ENCODE measurements at places on chromosomes 12 and 14.

GRCh38 chr14:102442241-102443211 lies 67.0 kb downstream of the ANKRD9 start:
- no peak for DNase-seq

DNA sequence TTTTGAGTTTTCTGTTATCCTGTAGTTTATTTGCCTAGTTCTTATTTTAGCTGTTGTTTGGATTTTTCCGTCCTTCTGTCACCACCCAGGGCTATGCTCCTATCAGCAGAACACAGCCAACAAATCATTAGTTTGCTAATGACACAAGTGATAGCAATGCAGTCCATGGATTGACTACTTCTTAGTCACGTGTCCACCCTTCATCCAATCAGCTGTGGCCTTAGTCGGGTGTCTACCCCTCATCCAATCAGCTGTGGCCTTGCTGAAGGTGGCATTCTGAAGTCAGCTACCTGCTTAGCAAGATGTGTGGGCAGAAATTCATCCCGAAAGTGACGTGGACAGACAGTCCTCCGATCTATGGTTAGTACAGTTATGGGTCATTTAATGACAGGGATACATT lies 182.3 kb downstream of the GALC start:
- DNase-seq = no peak

- no peak for DNase-seq
These were observed 420.8 kb downstream of the FUT8 start for GRCh38 chr14:65833267-65833880.

GRCh38 chr12:68871921-68872320 lies 61.0 kb downstream of the CPM start:
- peak; percentile 60 for DNase-seq

DNA sequence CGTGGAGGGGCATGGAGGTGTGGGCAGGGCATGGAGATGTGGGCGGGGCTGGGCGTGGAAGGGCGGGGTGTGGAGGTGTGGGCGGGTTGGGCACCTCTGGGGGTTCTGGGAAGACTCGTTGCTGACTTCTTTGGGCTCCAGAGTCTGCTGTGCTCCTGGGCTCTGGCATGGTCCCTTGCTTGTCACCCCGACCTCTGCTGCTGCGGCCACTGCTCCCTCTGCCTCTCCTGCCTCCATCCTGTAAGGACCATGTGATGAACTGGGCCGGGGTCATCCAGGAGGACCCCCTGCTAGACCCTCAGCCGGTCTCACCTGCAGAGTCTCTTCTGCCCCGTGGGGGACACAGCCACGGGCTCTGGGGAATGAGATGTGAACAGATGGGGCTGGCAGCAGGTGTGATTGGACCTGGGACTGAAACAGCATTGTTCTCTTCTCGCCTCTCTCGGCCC lies 15.3 kb downstream of the NOC4L start:
- no peak for DNase-seq

- DNase-seq = no peak
These were observed 396.5 kb downstream of the RAD51B start for GRCh38 chr14:68216079-68216478.

- no peak for DNase-seq
These were observed 512 bp upstream of the RND1 start for GRCh38 chr12:48866052-48866711.

DNA sequence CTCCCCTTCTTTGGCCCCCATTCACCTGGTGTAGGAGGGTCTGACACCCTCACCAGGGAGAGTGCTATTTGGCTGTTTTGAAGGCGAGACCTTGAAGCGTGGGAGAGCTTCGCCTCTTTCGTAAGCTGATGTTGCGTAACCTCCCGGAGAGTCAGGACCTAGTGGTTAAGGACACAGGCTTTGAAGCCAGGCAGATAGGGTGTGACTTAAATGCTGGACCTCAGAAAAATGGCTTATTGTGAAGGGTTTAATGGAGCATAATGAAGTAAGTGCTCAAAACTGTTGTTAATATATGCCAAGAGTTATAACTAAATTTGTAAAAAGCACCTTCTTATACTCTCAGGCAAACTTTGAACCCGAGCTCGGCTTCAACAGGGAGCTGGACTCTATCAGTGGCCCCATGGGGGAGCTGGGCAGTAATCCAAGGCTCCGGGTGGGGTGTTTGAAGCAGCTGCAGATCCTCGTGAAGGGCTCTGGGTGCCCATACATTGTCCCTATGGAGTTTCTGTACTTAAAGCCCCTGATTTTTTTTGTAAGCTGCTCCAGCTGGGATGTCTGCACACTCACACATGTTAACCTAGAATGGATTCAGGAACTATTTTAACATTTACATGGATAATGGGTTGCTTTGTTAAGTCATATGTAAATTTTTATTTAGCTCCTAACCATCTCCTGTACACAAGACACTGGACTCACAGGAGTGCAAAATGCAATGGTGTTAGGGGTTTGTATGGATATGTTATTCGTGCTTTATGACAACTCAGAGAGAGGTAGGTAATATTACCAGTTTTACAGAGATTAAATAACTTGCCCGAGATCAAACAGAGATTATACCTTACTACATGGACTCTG lies 26.0 kb downstream of the PPFIBP1 start:
- DNase-seq = peak; percentile 87

GRCh38 chr12:64528616-64529015 lies 76.7 kb downstream of the TBK1 start:
- peak; percentile 10 for DNase-seq

DNA sequence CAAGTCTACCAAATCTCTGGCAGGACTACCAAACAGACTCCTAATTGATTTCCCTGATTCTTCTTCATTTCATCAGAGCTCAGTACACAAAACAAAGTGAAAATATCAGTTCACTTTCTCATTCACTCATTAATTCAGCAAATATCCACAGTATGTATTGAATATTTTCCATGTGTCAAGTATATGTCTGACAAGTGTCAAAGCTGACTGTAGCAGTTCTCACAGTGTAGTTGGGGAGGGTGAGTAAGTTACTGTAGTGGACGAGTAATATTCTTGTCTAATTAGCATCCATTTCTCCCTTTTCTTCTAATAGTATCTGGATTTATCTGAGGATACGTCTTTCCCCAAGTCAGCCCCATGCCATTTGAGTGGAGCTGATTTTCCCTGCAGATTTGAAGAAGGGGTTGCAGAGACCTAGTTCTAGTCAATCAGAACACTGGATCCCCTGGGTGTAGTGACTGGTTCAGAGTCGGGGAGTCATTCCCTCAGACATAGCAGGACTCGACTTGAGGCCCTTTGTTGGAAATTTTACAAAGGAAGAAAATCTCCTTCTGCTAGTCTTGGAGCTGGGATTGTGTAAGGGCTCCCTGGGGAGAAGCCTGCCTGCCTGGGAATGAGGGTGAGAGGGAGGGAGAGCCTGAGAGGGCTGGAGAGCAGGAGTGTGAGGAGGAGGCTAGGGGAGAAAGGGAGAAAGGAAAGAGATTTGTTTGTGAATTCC lies 51.4 kb downstream of the GRIP1 start:
- DNase-seq = no peak

- no peak for DNase-seq
These were observed 984.3 kb upstream of the FBXO33 start for GRCh38 chr14:40416565-40416964.

- DNase-seq = peak; percentile 44
These were observed 923 bp upstream of the MLF2 start for GRCh38 chr12:6753772-6754356.

GRCh38 chr14:59768855-59769375 lies 101.7 kb downstream of the RTN1 start:
- DNase-seq = no peak

DNA sequence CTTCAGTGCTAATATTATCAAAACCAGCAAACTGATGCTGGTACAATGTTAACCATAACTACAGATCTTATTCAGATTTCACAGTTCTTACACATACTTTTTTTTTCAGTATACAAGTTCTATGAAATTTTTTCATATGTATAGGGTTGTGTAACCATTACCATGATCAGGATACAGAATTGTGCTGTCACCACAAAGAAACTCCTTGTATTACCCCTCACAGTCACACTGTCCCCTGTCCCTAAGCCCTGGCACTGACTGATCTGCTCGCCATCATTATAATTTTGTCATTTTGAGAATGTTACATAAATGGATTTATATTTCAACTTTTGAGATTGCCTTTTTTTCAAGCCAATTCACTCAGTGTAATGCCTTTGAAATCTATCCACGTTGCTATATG lies 21.3 kb upstream of the NFKBIA start:
- no peak for DNase-seq

- DNase-seq = no peak
These were observed 1500.7 kb upstream of the FLRT2 start for GRCh38 chr14:84029246-84029645.

DNA sequence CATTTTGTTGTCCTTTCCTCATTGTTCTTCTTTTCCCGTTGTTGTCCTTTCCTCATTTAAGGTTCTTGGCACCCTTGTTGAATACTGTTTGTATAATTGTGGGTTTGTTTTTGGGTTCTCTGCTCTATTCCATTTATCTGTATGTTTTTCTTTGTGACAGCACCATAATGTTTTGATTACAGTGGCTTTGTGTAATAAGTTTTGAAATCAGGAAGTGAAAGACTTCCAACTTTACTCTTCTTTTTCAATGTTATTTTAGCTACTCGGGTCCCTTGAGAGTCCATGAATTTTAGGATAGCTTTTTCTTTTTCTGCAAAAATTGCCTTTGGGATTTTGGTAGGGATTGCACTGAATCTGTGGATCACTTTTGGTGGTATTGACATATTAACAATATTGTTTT lies 28.1 kb downstream of the ETNK1 start:
- peak; percentile 24 for DNase-seq

DNA sequence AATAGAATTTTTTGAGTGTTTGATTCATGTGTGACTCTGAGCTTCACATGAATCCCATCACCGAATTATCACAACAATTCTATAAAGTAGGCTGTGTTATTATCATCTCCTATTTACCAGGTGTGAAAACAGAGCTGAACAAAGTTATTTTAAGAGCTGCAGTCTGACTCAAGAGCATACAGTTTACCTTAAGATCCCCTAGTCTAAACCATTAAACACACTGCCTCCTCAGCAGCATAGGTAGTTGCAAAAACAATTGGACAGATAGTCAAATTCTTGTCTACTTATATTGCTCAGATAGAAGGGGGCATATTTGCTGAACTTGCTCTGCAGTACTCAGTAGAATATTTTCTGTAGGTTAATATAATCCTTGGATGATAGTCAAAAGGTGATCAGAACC lies 219.8 kb upstream of the ATP2B1 start:
- DNase-seq = no peak

DNA sequence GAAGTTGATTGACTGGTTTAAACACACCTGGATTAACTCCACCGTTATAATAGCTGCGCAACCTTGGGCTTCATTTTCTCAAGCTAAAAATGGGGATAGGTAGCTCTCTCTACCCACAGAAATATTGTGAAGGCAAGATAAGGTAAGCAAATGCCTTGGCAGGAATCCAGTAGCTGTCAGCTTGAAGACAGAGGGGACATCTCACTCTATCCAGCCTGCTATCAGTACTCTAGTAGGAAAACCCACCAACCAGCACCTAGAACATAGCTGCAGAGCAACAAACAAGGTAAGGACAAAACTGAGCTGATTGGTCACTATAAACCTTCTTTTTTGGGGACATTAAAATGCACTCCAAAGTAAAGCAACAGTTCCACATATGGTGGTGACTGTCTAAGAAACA lies 7.7 kb downstream of the CSRP2 start:
- no peak for DNase-seq

- no peak for DNase-seq
These were observed 18.9 kb upstream of the NUP107 start for GRCh38 chr12:68667896-68668295.

GRCh38 chr14:67630938-67631337 lies 11.2 kb downstream of the ARG2 start:
- no peak for DNase-seq

- DNase-seq = peak; percentile 10
These were observed 1.8 kb downstream of the SLC38A1 start for GRCh38 chr12:46266869-46267574.

GRCh38 chr12:57216014-57216911 lies at the start of gene NXPH4:
Gene NXPH4, plus strand, starts transcription at chr12:57216794. Its CDS starts 176 bp downstream, at chr12:57216970.
- DNase-seq = no peak

GRCh38 chr12:64180951-64181350 lies 41.1 kb downstream of the KICS2 start:
- DNase-seq = no peak

GRCh38 chr14:103372552-103373304 lies 12.5 kb upstream of the MARK3 start:
- peak; percentile 94 for DNase-seq

- no peak for DNase-seq
These were observed 31.6 kb downstream of the NEUROD4 start for GRCh38 chr12:55051197-55051947.

GRCh38 chr12:88638966-88639760 lies 58.9 kb upstream of the KITLG start:
- DNase-seq = peak; percentile 95

Data from inflammatory macrophage treated with lipopolysaccharide for 4 hours (primary cell).